Progenitor cell of endocrine pancreas (in vitro differentiated cells): ENCODE measurements at places on chromosomes 4 and X.

DNA sequence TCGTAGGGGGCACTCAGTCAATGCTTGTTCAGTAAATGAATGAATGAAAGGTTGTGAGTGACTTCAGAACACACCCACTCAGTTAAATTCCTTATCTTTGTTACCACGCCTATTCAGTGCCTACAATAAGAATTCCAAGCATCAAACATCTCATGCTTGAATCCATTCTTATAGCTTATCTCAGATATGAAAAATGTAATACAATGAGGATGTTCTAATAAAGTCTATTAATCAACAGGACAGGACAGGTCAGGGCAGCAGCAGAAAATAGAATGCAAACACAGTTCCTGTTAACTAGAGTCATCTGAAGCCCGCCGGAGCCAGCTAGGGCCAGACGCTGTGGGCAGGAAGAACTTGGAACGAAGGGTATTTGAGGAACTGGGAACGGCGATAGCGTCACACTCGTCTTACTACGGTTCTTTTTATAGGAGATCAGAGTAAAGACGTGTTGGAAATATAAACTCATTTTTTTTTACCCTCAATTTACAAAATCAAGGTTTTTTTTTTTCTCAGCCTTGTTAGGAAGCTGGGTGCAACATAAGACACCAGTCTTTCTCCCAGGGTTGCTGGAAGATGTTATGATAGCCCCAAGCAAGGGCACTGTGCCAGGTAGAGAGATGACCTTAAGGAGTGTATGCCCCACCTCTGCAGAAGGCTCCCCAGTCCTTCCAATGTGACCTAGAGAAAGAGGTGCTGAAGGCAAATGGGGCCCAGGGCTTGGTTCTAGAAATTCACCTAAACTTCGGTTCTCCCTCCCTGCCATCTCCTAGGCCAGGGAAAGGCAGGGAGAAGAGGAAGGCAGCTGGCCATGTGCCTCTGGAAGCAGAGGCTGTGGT is 48.3 kb downstream of the SEL1L3 start:
- H3K27ac ChIP-seq: peak overlapping the region; percentile 64
- H3K4me3 ChIP-seq: no peak overlapping the region
- peaks cover 32% of the 10 kb centered on the region for H3K36me3 ChIP-seq

GRCh38 chr4:116838609-116839008 is 246.8 kb downstream of the TRAM1L1 start:
- H3K4me1 ChIP-seq: no peaks in the 10 kb centered on the region
- H3K4me3 ChIP-seq: no peak overlapping the region
- H3K27ac ChIP-seq: no peak overlapping the region
- H3K36me3 ChIP-seq: no peaks in the 10 kb centered on the region
- H3K27me3 ChIP-seq: no peaks in the 10 kb centered on the region

GRCh38 chrX:150899191-150899757 is 806 bp upstream of the CD99L2 start:
- peaks cover 37% of the 10 kb centered on the region for H3K27me3 ChIP-seq
- peak overlapping the region; percentile 79 for H3K4me3 ChIP-seq
- H3K4me1 ChIP-seq: peaks cover 1% of the 10 kb centered on the region
- DNase-seq: no peak

DNA sequence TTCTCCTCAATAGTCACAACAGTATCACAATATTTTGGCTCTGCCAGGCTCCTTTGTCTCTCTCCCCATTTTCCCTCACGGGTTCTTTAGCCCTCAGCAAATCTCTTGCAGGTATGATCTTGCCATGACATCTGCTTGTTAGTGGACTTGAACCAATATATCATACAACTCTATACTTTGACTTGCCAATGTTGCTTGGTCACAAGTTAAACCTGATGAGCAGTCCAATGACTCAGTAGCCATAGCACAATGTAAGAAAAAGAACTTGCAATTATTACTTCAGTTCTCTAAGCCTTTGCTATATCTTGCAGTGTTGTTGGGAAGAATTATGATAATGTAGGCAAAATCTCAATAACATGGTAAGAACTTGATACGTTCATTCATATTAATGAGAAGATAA is 174.6 kb upstream of the NRK start:
- no peak overlapping the region for H3K4me3 ChIP-seq
- peak overlapping the region; percentile 35 for H3K27ac ChIP-seq
- no peaks in the 10 kb centered on the region for H3K36me3 ChIP-seq

GRCh38 chr4:3391422-3391821 is 50.3 kb upstream of the HGFAC start:
- DNase-seq: no peak
- H3K27me3 ChIP-seq: no peaks in the 10 kb centered on the region
- peaks cover 10% of the 10 kb centered on the region for H3K4me1 ChIP-seq
- no peak overlapping the region for H3K27ac ChIP-seq
- H3K36me3 ChIP-seq: peaks cover 8% of the 10 kb centered on the region

- DNase-seq: no peak
- H3K36me3 ChIP-seq: no peaks in the 10 kb centered on the region
- H3K4me1 ChIP-seq: peaks cover 12% of the 10 kb centered on the region
- no peak overlapping the region for H3K27ac ChIP-seq
- H3K4me3 ChIP-seq: no peak overlapping the region
Measured at GRCh38 chr4:112109360-112110058, 35.7 kb upstream of the FAM241A start.

GRCh38 chr4:186149872-186150271 is 41.5 kb upstream of the CYP4V2 start:
- no peak overlapping the region for H3K27ac ChIP-seq
- DNase-seq: no peak
- peaks cover 12% of the 10 kb centered on the region for H3K4me1 ChIP-seq

GRCh38 chr4:110640576-110640975 is 17.7 kb upstream of the PITX2 start:
- peaks cover 93% of the 10 kb centered on the region for H3K27me3 ChIP-seq
- H3K4me3 ChIP-seq: peak overlapping the region; percentile 27
- peaks cover 36% of the 10 kb centered on the region for H3K4me1 ChIP-seq

DNA sequence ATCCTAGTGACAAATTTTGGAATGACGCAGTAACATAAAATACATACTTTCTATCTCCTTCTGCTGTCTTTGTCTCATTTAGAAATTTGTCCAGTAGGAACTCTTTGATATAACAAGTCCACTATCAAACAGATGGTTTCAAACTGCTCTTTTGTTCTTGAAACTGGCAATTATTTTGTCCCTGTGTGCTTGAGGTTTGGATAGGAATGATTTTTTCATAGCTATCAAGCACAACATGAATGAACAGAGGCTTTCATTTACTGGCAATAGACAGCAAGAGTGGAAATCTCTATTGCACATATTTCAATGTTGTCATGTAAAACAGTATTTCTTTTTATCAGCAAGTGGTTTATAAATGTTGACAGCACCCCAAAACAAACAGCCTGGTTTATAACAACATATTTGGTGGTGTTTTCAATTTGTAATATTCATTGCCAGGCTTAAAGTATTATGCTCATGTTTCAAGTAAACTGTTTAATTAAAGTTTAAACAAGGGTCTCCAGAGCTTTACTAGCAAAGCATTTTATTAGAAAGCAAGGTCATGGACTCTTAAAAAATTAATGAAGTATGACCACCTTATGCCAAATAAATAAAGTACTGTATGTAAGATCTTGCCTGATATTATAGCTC is 60.0 kb downstream of the TIGD2 start:
- no peak for DNase-seq
- H3K27ac ChIP-seq: no peak overlapping the region
- no peak overlapping the region for H3K4me3 ChIP-seq
- H3K4me1 ChIP-seq: peaks cover 15% of the 10 kb centered on the region
- H3K36me3 ChIP-seq: no peaks in the 10 kb centered on the region

- no peak overlapping the region for H3K27ac ChIP-seq
- H3K27me3 ChIP-seq: no peaks in the 10 kb centered on the region
- H3K36me3 ChIP-seq: no peaks in the 10 kb centered on the region
- H3K4me1 ChIP-seq: peaks cover 12% of the 10 kb centered on the region
- H3K4me3 ChIP-seq: no peak overlapping the region
- DNase-seq: no peak
Measured at GRCh38 chr4:9943761-9944160, 77.5 kb downstream of the SLC2A9 start.

- DNase-seq: no peak
- peaks cover 5% of the 10 kb centered on the region for H3K27me3 ChIP-seq
- H3K27ac ChIP-seq: no peak overlapping the region
- H3K4me1 ChIP-seq: no peaks in the 10 kb centered on the region
- no peak overlapping the region for H3K4me3 ChIP-seq
- H3K36me3 ChIP-seq: no peaks in the 10 kb centered on the region
Measured at GRCh38 chrX:22171287-22172060, 101.2 kb upstream of the CBLL2 start.

GRCh38 chr4:81503586-81503985 is 31.9 kb upstream of the RASGEF1B start:
- no peak overlapping the region for H3K4me3 ChIP-seq
- DNase-seq: no peak
- no peaks in the 10 kb centered on the region for H3K4me1 ChIP-seq

DNA sequence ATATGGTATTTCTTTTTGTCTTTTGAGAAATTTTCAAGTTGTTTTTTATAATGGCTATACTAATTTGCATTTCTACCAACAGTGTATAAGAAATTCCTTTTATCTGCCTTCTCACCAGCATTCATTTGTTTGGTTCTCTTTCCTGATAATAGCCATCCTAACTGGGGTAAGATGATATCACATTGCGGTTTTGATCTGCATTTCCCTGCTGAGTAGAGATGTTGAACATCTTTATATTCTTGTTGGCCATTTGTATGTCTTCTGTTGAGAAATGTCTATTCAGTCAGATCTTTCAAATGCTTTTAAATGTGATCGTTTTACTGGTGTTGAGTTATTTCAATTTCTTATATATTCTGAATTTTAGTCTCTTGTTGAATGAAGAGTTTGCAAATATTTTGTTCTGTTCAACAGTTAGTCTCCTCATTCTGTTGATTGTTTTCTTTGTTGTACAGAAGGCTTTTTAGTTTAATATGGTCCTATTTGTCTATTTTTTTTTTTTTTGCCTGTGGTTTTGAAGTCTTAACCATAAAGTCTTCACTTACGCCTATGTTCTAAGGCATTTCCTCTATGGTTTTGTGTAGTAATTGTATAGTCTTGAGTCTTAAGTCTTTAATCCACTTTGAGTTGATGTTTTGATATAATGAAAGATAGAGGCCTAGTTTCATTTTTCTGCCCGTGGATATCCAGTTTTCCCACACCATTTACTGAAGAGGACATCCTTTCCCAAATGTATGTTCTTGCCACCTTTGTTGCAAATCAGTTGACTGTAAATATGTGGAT is 1566.9 kb downstream of the STIM2 start:
- no peak for DNase-seq
- H3K4me1 ChIP-seq: no peaks in the 10 kb centered on the region
- H3K27me3 ChIP-seq: no peaks in the 10 kb centered on the region

DNA sequence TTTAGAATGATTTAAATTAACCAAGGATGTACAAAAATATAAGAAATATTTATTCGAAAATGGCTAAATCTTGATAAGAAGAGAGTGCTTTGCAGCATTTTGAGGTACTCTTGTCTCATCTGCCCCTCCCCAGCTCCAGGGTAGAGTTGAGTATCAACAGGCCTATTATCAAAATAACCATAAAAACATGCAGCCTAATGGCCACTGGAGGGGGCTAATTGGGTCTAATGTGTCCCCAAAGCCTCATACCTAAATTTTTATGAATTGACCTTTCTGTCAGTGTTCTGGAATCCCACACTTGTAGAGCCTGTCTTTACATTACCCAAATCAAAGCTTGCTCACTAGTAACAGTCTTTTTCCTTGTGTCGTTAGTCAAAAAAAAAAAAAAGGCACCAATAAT is 544.9 kb upstream of the CPXCR1 start:
- no peak overlapping the region for H3K27ac ChIP-seq
- no peak overlapping the region for H3K4me3 ChIP-seq
- no peak for DNase-seq

DNA sequence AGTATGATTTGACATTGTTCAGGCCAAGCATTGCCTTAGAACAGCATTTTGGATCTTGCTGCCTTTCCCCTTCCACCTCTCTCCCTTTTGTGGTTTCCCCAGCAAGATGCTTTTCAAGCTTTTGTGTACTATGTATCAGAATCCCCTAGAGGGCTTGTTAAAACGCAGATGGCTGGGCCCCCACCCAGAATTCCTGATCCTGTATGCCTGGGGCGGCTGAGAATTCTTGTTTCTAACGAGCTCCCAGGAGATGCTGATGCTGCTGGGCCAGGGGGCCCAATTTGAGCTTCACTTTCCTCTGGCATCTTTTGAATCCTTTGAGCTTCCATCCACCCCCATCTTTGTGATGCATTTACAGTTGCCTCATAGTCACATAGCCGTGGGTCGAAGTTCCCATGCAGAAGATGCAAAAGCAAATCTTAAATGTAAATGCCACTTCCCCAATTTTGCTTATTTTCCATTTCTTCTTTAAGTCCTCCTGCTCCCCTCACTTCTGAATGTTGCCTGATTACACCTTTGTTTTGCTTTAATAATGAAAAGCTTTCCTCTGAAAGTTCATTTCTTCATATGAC is 18.5 kb downstream of the HCCS start:
- H3K4me3 ChIP-seq: no peak overlapping the region
- H3K36me3 ChIP-seq: peaks cover 1% of the 10 kb centered on the region
- H3K4me1 ChIP-seq: no peaks in the 10 kb centered on the region
- H3K27me3 ChIP-seq: no peaks in the 10 kb centered on the region

DNA sequence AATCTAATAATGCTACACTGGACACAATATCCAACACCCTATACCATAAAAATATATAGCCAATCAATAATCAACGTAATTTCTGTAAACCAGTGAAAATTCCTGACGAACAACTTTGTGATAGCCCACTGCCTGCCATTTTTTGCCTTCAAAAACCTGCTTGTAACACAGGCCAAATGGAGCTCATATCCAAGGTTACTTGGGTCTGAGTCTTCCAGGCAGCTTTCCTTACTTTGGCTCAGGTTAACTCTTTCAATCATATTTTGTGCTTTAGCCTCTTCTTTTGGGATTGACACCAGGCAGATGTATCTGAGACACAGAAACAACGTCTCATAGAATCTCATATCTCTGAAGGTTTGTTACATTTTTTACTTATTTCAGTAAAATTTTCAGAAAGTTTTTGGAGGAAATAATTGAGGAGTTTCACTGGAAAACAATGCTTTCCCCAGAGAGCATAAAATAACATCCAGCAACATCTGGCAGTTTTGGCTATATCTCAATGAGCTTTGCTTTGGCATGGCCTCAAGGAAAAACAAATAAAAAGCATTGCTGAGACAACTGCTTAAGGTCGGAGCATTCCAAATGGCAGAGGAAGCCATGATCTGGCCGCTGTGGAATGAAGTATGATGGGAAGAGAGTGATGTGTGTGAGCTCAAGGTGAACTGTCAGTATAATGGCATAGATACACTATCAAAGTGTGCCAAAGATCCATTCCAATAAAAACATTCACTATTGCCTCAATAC is 162.9 kb upstream of the SPIN4 start:
- H3K4me1 ChIP-seq: no peaks in the 10 kb centered on the region
- H3K27me3 ChIP-seq: no peaks in the 10 kb centered on the region
- no peak overlapping the region for H3K4me3 ChIP-seq
- no peaks in the 10 kb centered on the region for H3K36me3 ChIP-seq
